Mammary epithelial cell (primary cell): ENCODE measurements at places on chromosomes 2 and 18. TPM values are rescaled to one million over a fixed set of nuclear protein-coding genes. Genes with fewer than 3 reads are reported as not detected.

DNA sequence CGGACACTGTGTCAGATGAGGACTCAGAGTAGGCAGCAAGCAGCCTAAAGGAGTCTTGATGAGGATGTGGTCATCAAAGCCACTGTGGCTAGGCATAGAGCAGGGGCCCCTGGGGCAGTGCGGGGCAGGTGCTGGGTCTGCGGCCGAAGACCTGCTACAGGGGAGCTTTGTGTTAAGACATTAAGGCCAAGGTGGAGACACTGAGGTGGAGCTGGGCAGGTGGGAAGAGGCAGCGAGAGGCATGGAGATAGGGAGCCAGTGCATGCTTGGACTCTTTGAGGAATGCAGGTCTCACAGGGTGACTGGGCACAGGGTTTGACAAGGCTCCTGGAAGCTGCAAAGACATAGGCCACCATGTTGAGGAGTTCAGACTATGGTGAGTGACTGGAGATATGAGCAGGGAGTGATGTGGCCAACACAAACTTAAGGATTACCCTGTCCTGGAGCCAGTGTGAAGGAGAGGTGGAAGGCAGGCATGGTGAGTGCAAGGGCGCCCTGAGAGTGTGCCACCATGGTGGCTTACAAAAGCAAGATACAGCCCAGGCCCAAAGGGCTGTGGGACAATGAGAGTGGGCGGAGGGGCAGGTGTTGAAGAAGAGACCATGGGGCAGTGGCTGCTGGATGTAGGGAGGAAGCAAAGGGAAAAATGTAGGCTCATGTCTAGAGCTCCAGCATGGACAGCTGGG lies 450.9 kb upstream of the HS6ST1 start:
- DNase-seq, result no peak

DNA sequence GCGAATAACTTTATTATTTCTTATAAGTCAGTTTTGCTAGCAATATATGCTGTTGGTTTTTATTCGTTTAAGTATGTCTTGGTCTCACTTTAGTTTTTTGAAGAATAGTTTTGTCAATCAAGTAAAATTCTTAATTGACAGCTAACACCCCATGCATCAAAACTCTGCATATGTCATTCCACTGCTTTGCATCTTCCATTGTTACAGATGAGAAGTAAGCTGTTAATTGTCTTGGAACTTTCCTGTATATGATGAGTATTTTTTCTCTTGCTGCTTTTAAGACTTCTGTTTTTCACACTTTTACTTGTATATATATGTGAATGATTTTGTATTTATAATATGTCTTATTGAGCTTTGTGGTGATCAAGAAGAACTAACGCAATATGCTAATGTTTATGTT lies 1048.4 kb downstream of the CNTNAP5 start:
- DNase-seq, result no peak

DNA sequence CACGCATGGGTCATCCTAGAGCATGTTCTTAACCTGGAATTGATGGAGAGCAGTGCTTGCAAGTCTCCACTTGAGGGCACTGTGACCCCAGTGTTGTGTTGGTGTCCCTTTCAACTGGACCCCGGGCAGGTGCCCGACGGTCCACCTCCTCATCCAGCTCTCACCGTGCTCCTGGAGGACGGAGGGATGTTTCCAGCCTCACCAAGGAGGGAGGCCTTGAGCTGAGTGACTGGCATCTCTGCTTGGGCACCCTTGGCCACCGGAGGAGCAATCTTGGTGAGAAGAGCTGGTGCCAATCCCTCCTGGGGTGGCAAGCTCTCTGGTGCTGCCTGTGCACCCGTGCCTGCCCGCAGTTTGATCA lies 45.4 kb upstream of the ASB18 start:
- DNase-seq, result peak; percentile 8

GRCh38 chr2:112572005-112572404 lies 12.4 kb upstream of the CHCHD5 start:
- DNase-seq, result no peak

- DNase-seq, result no peak
These were observed 122.5 kb upstream of the WDR75 start for GRCh38 chr2:189318761-189319160.

DNA sequence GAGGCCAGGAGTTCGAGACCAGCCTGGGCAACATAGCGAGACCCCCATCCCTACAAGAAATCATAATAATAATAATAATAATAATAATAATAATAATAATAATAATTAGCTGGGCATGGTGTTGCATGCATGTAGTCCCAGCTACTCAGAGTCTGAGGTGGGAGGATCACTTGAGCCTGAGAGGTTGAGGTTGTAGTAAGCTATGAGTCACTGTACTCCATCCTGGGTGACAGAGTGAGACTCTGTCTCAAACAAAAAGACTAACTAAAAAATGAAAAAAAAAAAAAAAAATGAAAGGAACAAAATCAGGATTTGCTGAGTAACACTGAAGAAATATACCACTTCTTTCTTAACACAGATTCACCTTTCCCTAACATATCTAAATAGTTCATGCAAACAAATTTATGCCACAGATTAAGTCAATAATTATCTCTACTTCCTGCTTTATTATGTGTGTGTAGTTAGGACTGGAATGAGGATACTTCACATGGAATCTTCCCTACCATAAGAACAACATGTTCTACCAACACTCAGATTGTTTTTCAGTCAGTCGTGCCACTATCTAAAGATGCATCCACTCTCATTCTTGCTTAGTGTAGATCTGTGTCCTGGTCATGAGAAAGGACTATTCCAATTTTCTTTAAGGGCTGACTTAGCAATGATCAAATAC lies 928.7 kb downstream of the SLC4A3 start:
- DNase-seq, result peak; percentile 64

DNA sequence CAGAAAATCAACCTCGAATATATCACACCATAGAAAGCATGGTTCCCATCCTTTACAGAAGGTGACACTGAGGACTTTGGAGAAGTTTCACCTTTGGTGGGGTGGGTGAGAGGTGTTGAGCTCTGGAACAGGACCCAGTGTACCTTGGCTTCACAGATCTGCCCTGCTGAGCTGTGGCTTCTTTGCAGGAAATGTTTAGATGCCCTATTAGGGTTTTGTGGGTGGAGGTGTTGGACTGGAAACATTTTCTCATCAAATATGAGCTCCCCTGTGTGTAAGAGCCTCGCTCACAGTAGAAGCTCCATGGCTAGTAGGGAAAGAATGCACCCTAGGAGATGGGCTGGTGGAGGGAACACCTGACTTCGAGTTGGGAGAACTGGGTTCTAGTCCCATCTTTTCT lies 55.6 kb downstream of the RPL37A start:
- DNase-seq, result no peak

GRCh38 chr2:119438128-119438656 lies 6.5 kb downstream of the TMEM37 start:
- no peak for DNase-seq

- no peak for DNase-seq
These were observed 170.0 kb upstream of the GALNT5 start for GRCh38 chr2:157087373-157088002.

- no peak for DNase-seq
These were observed 57.2 kb upstream of the LYPD6B start for GRCh38 chr2:148981324-148981723.

DNA sequence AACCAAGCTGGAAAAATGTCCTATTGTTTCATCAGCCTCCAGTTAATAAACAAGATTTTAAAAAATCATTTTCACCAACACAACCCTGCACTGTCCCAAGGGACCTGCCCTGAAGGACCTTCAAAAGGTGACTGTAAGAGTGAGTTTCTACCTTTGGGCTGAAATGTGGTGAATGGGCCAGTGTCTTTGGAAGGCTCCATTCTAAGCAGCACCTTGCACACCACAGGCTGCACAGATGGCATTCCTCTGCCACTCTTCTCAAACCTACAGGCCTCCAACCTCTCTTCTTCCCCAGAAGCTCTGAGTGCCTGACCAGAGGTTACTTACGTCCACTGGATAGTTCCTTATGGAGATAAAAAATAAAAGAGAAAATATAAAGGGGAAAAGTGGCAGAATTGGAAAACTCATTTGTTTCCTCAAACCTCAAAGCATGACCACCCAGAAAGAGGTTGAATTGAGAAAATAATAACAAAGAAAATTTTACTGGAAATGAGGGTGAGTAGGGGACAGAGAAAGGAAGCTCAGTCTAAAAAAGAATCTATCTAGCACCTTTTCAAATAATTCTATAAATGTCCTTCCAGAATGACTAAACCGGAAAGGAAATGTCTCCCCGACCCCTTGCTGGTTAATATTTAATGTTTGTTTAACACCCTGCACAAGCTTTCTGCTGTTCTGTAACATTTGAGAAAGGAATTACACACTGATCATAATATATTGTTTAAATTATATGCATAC lies 175.7 kb downstream of the METTL4 start:
- no peak for DNase-seq

DNA sequence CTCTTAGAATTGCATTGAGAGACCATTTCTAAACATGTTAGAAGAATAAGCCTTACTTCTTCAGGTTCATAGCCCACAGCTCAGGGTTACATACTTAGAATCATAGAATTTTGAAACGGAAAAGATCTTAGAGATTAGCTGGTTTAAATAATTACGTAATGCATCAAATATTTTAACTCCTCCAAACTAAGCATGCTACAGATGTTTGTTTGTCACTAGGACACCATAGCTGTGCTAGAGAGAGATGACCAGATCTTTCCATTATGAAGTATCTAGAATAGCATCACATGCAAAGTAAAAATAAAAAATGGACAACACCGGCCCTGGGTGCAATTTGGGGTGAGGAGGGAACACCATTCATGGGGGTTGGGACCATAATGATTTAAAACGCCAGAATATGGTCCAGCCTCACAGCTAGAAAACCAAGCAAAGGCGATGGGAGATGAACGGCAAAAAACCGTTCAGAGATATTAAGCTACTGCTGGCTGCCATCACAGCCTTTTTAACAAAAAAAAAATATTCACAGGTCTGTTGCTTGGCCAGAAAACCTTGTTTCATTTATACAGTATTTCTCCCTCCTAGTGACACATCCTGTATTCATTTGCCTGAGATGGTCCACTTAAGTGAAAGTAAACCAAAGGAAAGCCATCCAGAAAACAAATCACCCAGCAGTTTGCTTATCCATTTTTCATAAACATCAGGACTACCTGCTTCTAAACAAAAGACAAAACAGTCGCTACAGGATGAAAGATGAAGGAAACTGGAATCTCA lies 94.2 kb downstream of the EPHA4 start:
- DNase-seq, result no peak

- DNase-seq, result no peak
These were observed 838.8 kb downstream of the SLC4A3 start for GRCh38 chr2:220466251-220466691.

DNA sequence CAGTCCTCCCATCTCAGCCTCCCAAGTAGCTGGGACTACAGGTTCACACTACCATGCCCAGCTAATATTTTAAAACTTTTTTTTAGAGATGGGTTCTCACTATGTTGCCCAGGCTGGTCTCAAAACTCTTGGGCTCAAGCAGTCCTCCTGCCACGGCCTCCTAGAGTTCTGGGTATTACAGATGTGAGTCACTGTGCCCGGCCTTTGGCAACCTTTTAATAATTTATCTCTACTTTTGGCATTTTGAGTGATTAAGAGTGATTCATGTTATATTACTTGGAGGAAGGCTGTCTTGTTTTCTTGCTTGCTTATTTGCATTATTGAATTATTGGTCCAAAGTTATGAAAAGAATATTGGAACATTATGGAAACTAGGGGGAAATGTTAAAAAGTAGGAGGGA lies 24.3 kb downstream of the NCOA1 start:
- DNase-seq, result peak; percentile 25

DNA sequence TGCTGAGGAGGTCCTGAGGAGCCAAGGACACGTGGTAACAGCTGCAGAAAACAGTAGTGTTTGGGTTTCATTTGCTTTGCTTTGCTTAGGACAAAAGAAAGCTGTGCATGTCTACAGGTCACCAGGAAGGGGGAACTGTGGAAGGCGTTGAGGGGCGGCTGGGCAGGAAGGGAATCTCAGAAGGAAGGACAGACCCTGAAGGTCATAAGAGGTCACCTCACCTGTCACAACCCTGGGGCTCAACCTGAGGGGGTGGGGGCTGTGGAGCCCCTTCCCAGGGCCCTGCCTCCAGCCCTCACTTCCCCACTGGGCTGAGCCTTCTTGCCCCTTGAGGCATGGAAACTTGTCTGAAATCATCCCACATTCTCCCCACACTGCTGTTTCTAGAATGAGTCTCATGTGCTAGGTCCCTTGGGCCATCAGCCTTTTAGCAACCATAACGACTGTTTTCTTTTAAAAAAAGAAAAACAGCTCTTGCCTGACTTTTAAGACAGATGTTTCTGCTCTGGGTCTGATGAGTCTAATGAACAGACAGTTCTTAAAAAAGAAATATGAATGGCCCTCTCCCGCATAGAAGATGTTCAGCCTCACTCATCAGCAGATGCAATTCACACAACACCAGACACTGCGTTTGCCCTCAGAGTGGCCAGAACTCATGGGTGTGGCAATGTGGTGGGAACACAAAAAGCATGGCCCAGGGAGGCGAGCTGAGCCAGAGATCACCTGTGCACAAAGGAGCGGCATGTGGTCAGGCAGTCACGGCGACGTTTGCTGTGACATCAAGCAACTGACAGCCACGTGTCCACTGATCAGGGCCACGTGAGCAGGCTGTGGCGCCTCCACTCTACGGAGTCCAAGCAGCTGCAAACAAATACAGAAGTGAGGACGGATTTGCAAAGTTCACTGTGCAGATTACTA lies 84.0 kb downstream of the SEPTIN10 start:
- DNase-seq, result no peak

DNA sequence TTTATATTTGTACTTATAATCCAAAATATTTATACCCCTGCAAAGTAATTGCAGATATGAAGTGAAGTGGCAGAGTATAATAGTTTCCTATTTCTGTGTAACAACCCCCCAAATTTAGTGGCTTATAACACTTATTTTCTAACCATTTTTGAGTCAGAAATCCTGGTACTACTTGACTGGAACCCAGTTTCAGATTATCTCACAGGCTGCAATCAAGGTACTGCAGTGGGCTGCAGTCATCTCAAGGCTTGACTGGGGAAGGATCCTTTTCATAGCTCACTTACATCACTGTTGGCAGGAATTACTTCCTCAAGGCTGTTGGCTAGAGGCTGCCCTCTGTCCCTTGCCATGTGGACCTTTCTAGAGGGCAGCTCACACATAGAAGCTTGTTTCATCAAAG lies 558.2 kb upstream of the PKDCC start:
- no peak for DNase-seq

DNA sequence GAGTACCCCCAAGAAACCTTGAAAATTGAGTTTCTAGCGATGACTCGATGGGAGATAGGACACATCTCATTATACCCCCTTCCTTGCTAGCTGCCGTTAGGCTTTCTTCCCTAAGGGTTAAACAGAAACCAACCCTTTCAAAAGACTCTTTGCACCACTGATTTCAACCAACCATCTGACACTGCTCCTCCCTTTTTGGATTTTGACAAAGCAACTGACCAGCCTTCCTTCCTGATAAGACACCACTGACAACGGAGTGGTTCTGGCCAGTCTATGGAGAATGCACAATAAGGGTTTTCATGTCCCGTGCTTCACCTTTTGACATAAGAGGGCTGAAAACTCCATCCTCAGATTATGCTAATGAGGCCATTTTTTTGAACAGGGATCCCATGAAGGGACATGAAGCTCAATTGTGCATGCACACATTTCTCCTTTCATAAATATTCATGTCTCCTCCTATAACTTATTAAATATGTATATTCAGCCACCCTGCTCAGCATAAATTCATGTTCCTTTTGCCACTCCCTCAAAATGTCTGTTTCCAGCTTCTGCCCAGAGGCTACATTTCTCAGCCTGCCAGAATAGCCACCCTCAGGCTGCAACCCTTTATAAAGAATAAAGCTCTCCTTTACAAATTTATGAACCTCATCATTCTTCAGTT lies 52.8 kb upstream of the SLC35F5 start:
- DNase-seq, result no peak

The CENPO gene
- total RNA-seq, result 7.3 and 27.7 TPM in 2 replicates

The L3MBTL4 gene
- 0.11 TPM in 1 of 2 replicates, not detected in the other for total RNA-seq

The TRIM43 gene
- total RNA-seq, result 0.24 TPM in 1 of 2 replicates, not detected in the other

The KCNG2 gene
- total RNA-seq, result not detected in 2 replicates

The AFF3 gene
- total RNA-seq, result not detected

The MYL1 gene
- not detected for total RNA-seq
